ENCODE measurements at places on chromosomes 7 and 10.

- no peak for DNase-seq
Measured at GRCh38 chr10:91164520-91165065, 55.9 kb upstream of the PCGF5 start.

DNA sequence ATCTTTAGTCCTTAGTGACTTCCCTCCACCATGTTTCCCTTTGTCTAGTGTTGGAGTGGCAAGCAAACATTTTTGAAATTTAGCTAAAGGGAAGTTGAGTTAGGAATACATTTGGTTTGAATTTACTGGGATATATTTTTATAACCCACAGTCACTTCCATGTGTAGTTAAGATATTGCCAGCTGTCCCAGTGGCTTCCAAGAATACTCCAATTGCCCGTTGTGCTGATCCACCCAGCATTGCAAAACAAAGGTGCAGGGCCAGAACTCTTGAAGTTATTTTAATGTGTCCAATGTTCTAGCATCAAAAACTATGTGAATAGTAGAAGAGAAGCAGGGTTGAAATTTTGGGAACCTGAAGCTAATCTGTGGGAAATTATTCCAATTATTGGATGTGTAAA is 2.5 kb upstream of the P4HA1 start:
- no peak for DNase-seq

- DNase-seq = no peak
Measured at GRCh38 chr10:15393139-15393825, 22.2 kb upstream of the FAM171A1 start.

DNA sequence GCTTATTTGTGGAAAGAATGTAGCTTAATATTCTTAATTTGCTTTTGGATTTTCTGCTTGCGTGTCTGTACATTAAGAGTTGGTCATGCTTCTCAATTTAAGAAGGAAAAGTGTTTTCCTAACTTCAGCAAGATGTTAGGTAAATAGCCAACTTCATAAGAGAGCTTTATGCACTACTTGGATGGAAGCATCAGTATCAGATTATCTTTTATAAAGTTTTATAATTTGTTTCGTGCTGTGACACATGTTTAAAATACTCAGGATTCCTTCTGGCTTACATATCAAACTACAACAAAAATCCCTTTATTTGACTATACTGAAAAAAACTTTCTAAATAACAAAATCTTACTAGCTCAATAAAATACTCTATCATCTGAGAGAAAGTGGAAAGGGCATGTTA is 34.8 kb upstream of the AGR2 start:
- no peak for DNase-seq

DNA sequence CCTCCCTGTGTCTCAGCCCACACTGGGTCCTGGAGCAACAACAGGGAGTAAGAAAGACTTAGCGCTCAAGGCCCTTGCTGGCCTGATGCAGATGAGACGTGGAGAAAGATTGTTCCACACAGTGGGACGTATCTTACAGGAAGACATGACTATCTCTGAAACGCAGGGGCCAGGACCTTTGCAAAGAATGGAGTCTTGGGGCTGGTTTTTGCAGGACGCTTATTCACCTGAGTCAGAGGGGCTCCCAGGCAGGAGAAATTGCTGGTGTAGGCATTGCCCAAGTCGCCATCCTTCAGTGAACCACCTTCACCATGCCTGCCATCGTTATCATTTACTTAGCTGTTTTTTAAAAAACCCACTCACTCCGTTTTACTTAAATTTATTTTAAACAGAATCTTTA is 11.8 kb upstream of the GDF10 start:
- no peak for DNase-seq

- peak; percentile 51 for DNase-seq
Measured at GRCh38 chr10:14772399-14772798, 2.3 kb downstream of the FAM107B start.

GRCh38 chr7:107130487-107131220 is 38.1 kb upstream of the HBP1 start:
- DNase-seq = no peak

- DNase-seq = no peak
Measured at GRCh38 chr7:25118048-25118753, 6.9 kb downstream of the CYCS start.

All from RCC 7860 (cell line).